Stimulated activated CD4-positive, alpha-beta T cell treated with anti-CD3 and anti-CD28 coated beads, Interleukin-1b, Interleukin-23, amount 100 ng/mL, for 24 hours (primary cell): ENCODE measurements at places on chromosomes 2 and 18.

GRCh38 chr18:35376393-35376741 lies 770 bp downstream of the ZNF396 start:
- DNase-seq, result no peak

DNA sequence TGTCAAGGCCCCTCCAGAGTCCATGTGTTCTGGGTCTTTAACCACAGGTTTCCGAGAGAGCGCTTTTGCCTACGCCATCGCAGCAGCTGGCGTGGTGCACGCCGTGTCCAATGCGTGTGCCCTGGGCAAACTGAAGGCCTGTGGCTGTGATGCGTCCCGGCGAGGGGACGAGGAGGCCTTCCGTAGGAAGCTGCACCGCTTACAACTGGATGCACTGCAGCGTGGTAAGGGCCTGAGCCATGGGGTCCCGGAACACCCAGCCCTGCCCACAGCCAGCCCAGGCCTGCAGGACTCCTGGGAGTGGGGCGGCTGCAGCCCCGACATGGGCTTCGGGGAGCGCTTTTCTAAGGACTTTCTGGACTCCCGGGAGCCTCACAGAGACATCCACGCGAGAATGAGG lies 9.3 kb downstream of the WNT10A start:
- no peak for DNase-seq

GRCh38 chr18:306608-307255 lies 38.9 kb upstream of the THOC1 start:
- DNase-seq, result no peak

DNA sequence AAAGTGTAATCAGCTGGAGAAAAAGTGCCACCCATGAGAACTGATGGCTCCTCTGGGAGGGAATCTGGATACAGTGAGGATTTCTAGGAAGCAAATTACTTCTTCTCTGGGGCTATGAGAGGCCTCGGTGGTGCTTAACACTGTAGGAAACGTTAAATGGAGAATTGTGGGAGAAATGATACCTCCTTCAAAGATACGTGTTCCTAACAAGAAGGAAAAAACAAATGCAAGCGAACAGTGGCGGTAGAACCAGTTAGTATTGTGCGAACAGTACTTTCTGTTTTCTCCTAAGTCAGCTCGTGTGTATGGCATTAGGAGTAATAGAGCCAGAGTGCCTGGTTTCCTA lies 587 bp upstream of the MTIF2 start:
- DNase-seq, result no peak

GRCh38 chr2:28088970-28089369 lies 198.4 kb downstream of the BABAM2 start:
- no peak for DNase-seq

- DNase-seq, result no peak
Measured at GRCh38 chr2:10036095-10036884, 7.1 kb upstream of the KLF11 start.
